ENCODE measurements at places on chromosomes 3 and 15.

DNA sequence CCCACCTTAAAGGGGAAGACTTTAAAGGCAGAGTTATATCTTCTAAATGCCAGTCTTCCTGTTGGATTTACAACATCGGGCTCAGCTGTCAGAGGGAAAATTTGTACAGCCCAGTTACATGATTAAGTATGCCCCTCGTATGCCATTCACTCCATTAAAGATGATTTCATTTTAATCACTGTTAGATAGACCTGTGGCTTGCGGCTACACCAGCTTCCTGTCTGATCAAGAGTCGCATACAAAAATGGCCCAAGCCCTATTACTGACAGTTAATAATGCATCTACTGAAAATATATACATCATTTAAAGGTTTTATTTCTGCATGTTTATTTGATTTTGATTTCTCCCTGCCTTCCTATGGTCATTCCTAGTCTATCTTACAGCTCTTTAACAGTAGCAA, 7.1 kb downstream of the EIF4E3 start:
- DNase-seq: no peak

DNA sequence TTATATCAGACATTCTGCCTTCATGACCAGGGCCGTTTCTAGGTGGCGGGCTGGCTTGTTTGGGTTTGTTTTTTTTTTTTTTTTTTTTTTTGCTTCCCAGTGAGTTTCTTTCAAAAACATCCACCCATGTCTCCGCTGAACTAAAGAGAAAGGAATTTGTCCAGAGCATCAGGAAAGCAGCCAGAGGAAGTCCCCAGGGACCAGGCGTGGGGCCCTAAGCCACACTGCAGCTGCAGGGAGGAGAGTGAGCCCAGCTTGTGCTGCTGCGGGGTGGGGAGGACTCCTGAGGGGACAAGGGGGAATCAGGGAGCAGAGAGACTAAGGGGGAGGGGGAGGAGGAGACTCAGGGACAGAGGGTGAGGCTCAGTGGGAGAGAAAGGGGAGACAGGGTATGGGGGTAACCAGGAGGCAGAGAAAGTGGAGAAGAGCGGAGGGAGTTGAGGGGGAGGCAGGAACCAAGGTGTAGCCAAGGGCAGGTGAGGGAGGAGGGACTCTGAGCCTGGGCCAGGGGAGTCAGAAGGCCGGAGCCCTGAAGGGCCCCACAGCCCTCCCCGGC, 49.5 kb downstream of the CYP11A1 start:
- peak; percentile 99 for DNase-seq

- no peak for DNase-seq
Observed at GRCh38 chr3:13714251-13714916, 165.5 kb downstream of the FBLN2 start.

GRCh38 chr3:128665362-128666021, 14.9 kb upstream of the RPN1 start:
- no peak for DNase-seq

- no peak for DNase-seq
Observed at GRCh38 chr3:113695431-113695785, 1.0 kb downstream of the USF3 start.

DNA sequence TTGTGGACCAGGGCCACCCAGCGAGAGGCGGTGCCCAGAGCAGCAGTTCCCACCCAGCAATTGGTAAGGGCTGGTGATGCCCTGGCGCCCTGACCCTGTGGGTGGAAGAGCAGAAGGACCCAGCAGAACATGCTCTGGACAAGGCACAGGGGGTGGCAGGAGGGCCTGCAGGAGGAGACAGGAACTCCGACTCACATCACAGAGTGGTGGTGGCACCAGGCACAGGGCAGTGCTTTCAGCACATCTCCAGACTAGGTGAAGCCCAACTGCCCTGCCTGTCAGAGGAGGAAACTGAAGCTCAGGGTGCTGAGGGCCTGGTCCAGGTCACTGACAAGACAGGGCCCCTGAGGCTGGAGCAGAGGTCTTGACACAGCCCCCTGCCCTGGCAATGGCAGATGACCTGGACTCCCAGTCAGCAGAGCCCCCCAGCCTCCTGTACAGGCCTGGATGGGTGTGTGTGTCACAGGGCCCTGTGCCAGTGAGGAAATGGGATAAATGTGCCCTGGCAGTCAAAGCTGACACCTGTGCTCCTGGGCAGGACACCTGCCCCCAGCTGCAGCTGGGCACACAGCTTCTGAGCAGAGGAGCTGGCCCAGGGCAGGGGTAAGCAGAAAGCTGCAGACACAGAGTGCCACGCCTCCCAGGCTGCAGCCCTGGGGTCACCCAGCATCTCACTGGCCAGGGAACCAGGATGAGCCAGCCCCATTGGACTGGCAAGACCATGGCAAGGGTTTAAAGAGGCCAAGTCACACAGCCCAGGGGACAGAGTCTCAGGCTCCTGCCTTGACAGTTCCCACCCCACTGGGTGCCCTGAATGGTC, 11.4 kb downstream of the KLF15 start:
- no peak for DNase-seq

DNA sequence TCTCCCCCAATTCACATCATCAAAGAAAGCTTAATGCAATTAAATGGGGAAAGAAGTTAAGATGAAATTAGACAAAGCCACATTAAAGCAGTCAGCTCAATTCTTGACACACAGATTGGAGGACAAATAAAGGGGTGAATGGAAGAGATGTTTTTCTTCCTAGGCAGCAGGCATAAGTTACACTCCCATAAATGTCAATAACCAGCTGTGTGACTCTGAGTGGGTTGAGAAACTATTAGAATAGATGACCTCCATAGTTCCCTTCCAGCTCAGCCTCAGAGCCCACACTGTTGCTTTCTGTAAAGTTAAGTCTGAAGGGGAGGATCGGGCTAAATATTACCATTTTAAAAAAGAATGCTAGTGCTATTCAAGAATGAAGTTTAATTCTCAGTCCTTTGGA, 71.0 kb downstream of the THBS1 start:
- DNase-seq: no peak

GRCh38 chr3:193564012-193564411, 9.3 kb upstream of the ATP13A4 start:
- no peak for DNase-seq

- no peak for DNase-seq
Observed at GRCh38 chr15:98561169-98561941, 87.0 kb upstream of the IGF1R start.

DNA sequence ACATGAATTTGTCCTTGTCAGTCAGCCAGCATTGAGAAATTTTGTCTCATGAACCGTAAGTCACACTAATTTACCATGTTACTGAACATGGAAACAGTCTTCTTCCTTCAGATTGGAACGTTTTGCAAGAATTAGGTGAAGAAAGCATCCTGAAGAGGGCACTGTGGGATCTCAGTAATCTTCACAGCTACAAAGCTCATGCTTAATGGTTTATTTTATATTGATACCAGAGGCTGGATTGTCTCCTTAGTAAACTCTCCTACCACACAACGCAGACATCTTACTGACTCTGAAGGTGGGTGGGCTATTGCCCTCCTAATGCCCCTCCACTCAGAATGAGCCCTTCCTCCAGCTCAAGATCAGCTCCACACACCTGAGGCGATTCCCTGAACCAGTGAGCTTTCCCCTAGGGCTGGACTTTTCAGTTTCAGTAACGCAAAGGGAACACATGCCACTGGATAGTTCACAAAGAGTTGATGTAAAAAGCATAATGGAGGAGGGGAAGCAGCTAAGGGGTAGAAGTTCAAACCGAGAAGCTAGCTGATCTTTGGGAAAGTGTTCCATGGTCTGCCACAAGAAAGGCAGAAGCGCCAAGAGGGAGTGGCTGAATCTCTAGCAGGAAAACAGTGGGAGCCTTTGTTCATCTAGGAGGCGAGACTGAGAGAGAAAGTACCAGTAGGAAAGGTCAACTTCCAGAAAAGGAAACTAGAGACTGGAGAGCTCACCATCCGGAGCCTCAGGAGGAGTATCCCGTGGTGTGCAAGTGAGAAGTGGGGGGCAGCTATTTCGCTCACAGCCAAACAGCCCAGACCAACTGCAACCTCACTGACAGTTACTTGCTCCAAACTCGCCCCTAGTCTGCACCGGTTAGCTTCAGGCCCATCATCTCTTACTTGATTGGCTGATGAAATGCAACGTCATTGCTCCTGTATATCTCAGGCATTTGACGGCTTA, at the start of gene SLC9C1:
Gene SLC9C1, minus strand, starts transcription at position 849 of the 954 bp plus-strand sequence. CDS start 7,425 bp downstream, outside the sequence.
- peak; percentile 72 for DNase-seq

DNA sequence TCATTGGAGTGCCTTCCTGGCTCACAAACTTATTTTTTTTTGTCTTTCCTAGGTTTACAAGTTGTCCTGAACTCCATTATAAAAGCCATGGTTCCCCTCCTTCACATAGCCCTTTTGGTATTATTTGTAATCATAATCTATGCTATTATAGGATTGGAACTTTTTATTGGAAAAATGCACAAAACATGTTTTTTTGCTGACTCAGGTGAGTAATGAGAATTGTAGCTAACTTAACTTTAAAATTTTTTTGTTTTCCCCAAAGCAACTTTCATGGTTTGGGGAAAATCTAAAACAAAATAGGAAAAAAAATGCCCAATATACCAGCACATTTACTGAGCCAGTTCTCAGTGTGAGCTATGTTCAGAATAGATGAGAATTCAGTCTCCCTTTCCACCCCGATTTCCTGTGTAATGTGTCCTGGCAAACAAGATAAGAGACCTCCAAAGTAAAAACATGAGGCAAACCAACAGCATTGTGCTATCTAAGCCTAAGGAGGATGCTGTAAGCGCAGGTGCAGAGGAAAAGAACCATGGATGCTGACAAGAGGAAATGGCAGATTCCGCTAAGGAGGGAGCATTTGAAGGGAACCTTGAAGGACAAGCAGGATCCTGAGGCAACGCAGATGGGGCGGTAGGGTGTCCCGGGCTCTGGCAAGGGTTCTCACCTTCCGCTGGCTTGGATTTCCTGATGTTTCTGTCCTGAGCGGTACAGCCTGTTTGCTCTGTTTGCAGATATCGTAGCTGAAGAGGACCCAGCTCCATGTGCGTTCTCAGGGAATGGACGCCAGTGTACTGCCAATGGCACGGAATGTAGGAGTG, 171.4 kb downstream of the CACNA1D start:
- DNase-seq: no peak

- peak; percentile 90 for DNase-seq
Observed at GRCh38 chr15:72339777-72340177, 19.8 kb upstream of the CELF6 start.

DNA sequence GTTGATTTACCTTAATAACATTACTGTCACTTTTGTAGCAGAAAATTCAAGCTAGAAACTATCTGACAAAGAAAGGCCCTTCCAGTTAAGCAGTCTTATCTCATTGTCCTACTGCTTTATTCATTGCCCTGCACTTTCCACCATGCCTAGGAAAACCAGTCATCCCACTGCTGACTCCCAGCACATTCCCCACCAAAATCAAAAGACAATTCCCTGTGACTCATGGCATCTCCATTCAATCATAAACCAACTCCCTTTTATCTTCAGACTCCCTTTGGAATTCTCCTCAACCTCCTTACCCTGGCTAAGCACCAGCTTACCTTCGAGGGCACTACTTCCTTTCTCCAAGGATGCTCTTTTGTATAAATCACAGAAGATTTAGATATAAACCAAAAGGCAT, 184.3 kb downstream of the PLCH1 start:
- DNase-seq: peak; percentile 19

DNA sequence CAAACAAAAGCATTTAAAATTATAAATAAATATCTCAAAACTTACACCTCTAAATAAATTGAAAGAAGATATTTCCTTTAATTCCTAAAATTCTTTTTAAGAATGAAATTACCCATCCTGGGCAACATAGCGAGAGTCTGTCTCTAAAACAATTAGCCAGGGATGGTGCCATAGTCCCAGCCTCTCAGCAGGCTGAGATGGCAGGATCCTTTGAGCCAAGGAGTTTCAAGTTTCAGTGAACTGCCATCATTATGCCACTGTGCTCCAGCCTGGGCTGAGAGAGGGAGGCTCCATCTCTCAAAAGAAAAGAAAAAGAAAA, 25.4 kb downstream of the AADAC start:
- no peak for DNase-seq

- no peak for DNase-seq
Observed at GRCh38 chr15:61857169-61857829, 202.9 kb downstream of the VPS13C start.

GRCh38 chr3:186067360-186068242, 41.3 kb downstream of the ETV5 start:
- no peak for DNase-seq

GRCh38 chr3:111907151-111907550, 48.1 kb downstream of the PHLDB2 start:
- no peak for DNase-seq

DNA sequence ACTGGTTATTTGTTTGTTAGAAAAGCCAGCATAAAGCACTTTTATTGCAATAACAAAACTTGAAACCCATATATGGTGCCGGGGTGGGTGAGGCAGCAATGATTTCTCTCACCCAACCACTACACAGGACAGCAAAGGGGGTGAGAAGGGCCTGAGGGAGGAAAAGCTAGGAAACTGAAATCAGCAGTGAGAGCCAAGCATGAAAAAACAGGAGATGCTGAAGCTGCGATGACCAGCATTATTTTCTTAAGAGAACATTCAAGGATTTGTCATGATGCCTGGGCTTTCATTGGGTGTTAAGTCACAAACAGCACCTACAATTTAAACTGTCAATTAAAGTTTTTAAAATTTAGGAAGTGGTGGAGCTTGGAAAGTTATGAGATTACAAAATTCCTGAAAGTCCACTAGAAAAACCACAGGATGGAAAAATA, 11.9 kb upstream of the TM4SF4 start:
- DNase-seq: peak; percentile 80

GRCh38 chr3:109339714-109340648, 2.6 kb upstream of the DPPA4 start:
- no peak for DNase-seq

DNA sequence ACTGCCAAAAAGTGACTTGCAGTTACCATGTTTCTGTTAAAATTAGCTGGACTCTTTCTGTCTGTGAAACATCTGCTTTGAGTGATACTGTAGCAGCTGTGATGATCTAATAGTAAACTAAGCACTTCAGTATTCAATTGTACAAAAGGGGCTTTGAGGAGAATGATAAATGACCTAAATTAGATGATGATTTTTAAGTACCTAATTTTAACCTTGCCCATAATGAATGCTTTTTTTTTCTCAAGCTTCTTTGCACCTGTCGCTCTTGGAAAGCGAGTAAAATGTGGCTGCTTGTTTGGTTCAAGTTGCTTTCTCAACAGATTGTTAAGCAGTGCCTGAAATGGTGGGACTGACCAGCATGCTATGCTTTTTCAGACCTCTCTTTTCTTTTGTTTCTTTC, 752.3 kb downstream of the EPHA3 start:
- no peak for DNase-seq

DNA sequence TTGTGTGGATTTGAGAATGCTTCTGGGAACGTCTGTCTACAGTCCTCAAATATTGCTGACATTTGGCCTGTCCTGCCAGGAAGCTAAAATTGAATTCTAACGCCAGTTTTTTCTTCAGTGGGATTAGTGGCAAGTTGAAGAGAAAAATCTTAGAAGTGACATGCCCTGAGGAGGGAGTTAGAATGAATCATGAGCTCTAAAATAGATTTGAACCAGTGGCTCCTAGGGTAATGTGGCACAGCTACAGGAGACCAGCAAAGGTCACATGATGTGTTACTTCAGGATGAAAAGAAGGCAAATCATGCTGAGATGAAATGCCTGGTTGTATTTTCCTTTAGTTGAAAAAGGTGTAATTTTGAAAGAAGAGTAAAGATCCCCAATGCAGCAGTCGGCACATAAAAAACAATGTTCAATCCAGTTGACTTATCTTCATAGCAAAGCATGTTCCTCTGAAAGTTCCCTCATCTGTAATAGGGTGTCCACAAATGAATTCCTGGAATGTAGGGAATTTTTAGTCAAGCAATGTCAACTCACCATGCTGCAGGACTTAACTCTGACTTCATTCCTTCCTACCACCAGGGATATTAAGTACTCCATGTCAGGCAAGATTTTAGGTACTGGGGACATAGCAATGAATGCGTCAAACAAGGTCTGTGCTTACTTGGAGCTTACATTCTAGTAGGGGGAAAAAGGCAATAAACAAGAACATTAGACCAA, 171.6 kb downstream of the CADPS start:
- peak; percentile 69 for DNase-seq
